Esophagus squamous epithelium (tissue), 5 donors: ENCODE measurements at places on chromosomes 2 and 18.

DNA sequence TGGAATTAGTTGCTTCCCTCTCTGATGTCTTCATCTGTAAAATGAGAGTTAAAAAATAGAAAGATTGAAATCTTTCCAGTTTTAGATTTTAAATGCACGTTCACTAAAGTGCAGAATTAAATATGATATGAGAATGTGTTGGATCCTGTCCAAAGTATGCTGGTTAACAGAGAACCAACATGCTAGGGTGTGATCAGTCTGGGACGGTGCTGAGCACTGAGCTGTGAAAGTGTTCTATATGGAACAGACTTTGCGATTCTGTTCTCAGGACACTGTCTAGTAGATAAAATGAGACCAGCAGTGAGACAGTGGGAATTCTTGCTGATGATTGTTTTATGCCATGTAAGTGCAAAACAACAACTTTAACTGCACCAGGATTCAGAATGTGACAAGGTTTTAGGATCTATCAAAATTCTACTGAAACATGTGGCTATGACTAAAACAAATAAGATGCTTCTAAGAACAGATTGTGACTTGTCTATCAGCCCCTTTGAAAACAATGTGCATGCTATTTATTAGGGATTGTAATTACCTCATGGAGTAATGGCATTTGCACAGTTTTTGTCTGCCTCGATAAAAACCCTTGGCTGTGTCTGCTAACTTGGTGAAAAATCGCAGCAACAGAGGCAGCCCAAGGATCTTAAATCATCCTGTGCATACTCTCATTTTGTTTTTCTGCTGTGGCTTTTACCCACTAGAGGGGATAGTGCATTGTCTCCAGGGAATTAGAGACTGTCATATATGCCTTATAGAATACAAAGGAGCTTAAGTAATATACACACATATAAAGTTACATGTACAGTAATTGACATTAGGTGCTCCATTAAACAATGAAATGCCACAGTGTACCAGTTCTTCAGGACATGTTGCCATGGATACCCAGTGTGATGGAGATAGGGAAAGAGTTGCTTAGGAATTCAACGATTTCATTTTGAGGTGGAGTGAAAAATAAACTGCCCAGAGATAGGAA lies 55.1 kb downstream of the MAP3K20 start:
- H3K27ac ChIP-seq: no peak overlapping the region
- H3K36me3 ChIP-seq: no peaks in the 10 kb centered on the region
- no peaks in the 10 kb centered on the region for H3K4me1 ChIP-seq
- H3K4me3 ChIP-seq: no peak overlapping the region
- no peak for DNase-seq
- H3K27me3 ChIP-seq: no peaks in the 10 kb centered on the region

DNA sequence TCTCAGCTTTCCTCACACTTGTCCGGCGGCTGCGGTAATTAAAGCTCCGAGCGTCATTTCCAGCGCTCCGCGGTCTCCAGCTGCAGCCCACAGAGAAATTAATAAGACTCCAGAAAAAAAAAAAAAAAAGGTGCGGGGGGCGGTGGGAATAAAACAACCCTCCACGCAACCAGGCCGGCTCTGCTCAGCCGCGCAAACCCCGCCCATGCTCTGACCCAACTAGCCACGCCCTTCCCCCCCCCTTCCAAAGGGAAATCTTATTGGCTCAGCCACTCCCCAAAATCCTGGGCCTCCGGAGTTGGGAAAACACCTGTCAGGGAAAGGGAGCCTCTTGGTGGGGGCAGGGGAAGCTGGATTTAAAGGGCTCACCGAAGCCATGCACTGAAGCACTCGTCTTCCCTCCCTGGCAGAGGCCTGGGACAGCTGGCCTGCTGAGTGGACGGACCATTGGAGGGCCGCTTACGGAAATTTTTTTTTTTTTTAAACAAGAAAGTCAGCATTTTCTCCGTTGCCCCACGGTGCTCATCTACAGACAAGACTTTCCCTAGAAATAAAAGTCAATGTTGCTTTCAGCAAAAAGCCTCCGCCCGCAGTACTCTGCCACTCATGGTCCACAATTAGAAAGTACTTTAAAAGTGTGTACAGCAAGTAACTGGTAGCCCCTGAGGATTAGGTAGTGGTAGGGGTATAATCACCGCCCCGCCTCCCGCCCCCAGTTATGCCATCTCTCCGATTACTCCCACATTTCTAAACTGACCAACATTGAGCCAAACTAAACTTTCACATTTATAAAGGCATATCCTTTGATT lies 674 bp upstream of the ERBB4 start:
- no peak for DNase-seq
- peaks cover 8% of the 10 kb centered on the region for H3K27me3 ChIP-seq
- H3K27ac ChIP-seq: no peak overlapping the region
- peak overlapping the region; percentile 61 for H3K4me3 ChIP-seq
- no peaks in the 10 kb centered on the region for H3K36me3 ChIP-seq

DNA sequence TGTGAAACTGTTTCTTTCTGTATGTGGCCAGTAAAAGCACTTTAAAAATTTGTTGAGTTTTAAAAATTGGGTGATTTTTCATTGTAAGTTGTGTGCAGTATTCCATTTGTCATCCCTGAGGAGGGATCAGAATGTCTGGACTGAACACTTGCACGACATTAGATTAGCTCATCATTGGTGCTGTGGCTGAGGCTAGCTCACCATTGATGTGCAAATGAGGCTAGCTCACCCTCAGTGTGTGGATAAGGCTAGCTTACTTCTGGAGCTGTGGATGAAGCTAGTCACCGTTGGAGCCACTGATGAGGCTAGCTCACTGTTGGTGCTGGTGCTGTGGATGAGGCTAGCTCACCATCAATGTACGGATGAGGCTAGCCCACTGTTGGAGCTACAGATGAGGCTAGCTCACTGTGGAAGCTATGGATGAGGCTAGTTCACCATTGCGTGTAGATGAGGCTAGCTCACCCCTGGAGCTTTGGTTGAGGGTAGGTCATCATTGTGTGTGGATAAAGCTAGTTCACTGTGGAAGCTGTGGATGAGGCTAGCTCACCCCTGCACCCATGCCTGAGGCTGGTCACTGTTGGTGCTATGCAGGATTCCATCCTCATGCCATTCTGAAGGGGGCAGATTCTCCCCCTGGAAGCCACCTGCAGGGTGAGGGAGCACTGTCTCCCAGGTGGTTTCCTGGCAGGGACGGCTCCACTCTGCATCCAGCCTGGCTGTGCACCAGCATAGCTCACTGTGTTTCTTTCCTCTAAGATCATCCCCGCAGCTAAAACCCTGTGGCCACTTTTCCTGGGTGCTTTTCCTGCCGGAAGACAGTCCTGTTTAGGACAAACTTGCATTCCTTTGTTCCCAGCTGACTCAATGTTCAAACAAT lies 101.1 kb downstream of the TWIST2 start:
- no peaks in the 10 kb centered on the region for H3K36me3 ChIP-seq
- no peaks in the 10 kb centered on the region for H3K27me3 ChIP-seq
- DNase-seq: no peak
- peaks cover 7% of the 10 kb centered on the region for H3K4me1 ChIP-seq
- no peak overlapping the region for H3K27ac ChIP-seq

- no peaks in the 10 kb centered on the region for H3K36me3 ChIP-seq
- H3K4me1 ChIP-seq: no peaks in the 10 kb centered on the region
- no peak overlapping the region for H3K27ac ChIP-seq
- H3K4me3 ChIP-seq: no peak overlapping the region
- no peaks in the 10 kb centered on the region for H3K27me3 ChIP-seq
- DNase-seq: no peak
Measured at GRCh38 chr2:122734766-122735424, 979.4 kb downstream of the TSN start.

- H3K4me3 ChIP-seq: no peak overlapping the region
- H3K4me1 ChIP-seq: no peaks in the 10 kb centered on the region
- no peak overlapping the region for H3K27ac ChIP-seq
- no peaks in the 10 kb centered on the region for H3K27me3 ChIP-seq
- DNase-seq: no peak
- H3K36me3 ChIP-seq: no peaks in the 10 kb centered on the region
Measured at GRCh38 chr2:181441670-181442069, 15.5 kb upstream of the ITGA4 start.

GRCh38 chr18:8643326-8643878 lies 34.2 kb downstream of the RAB12 start:
- no peaks in the 10 kb centered on the region for H3K4me1 ChIP-seq
- no peaks in the 10 kb centered on the region for H3K27me3 ChIP-seq
- H3K27ac ChIP-seq: no peak overlapping the region
- H3K4me3 ChIP-seq: no peak overlapping the region
- peaks cover 4% of the 10 kb centered on the region for H3K36me3 ChIP-seq

DNA sequence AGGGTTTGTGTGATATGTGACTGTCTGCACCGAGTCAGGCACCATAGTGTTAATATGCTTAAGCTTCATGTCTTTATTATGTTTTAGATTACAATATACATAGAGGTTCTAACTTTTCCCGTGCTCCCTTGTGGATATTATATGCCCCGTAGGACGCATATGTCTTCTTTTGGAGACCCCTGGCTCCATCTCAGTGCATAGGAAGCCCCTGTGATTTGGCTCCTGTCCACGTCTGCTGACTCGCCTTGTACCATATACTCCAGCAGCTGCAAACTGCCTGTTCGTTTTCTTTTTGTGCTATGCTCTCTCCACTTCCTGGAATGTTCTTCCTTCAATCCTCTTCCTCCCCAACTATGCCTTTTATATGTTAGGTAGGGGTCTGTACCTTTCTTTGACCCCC lies 110.9 kb downstream of the PTRHD1 start:
- H3K4me1 ChIP-seq: no peaks in the 10 kb centered on the region
- H3K27me3 ChIP-seq: no peaks in the 10 kb centered on the region
- H3K4me3 ChIP-seq: no peak overlapping the region
- H3K36me3 ChIP-seq: no peaks in the 10 kb centered on the region
- no peak overlapping the region for H3K27ac ChIP-seq
- no peak for DNase-seq

DNA sequence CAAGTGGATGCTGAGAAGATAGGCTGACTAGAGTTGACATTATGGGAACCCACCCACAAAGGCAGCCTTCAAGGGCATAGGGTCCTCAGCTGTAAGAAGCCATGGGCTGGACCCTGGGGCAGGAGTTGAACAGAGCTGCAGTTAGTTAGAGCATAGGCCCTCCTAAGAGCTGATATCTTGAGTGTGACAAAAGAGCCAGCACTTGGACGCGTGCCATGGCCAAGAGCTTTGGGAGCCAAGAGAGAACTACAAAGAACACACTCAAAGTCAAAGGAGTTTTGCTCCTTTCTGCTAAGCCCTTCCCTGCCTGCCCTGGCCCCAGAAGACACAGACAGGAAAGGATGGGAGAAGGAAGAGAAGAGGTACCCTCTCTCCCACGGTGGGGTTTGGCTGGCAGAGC lies 29.9 kb upstream of the AGAP1 start:
- no peak for DNase-seq
- H3K27ac ChIP-seq: no peak overlapping the region
- H3K4me1 ChIP-seq: peaks cover 5% of the 10 kb centered on the region
- no peaks in the 10 kb centered on the region for H3K36me3 ChIP-seq
- no peaks in the 10 kb centered on the region for H3K27me3 ChIP-seq

DNA sequence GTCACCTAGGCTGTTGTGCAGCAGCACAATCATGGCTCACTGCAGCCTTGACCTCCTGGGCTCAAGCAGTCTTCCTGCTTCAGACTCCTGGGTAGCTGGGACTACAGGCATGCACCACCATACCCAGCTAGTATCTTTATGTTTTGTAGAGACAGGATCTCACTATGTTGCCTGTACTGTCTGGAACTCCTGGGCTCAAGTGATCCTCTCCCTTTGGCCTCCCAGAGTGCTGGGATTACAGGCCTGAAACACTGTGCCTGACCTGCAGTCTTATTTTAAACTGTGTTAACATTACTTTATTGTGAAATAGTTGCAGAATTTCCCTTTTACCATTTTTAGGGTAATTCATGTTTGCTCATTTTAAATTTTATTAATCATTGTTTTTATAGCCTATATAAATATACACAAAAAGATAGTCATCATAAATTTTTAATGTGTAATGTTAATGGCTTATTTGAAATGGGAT lies 24.6 kb downstream of the EML4 start:
- no peaks in the 10 kb centered on the region for H3K36me3 ChIP-seq
- no peak overlapping the region for H3K4me3 ChIP-seq
- DNase-seq: no peak
- H3K27me3 ChIP-seq: no peaks in the 10 kb centered on the region
- no peak overlapping the region for H3K27ac ChIP-seq

DNA sequence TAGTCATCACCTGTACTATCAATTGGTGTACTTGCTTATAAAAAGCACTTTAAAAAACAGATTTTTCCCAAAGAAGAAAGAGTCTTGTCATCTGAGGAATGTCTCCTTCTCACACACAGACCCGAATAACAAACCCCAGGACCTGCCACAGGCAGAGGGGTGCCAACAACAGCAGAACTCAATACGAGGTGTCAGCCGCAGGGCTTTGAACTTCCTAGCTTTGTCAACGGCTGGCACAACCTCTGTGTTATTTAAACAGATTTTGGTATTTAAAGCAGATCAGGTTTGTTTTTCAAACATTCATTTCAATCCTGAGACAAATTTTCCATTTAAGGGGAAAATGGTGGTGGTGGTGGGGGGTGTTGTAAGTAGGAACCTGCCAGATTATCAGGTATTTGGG lies 138.4 kb upstream of the RIOK3 start:
- no peak for DNase-seq
- H3K4me3 ChIP-seq: no peak overlapping the region
- H3K36me3 ChIP-seq: no peaks in the 10 kb centered on the region
- no peaks in the 10 kb centered on the region for H3K27me3 ChIP-seq
- no peak overlapping the region for H3K27ac ChIP-seq

DNA sequence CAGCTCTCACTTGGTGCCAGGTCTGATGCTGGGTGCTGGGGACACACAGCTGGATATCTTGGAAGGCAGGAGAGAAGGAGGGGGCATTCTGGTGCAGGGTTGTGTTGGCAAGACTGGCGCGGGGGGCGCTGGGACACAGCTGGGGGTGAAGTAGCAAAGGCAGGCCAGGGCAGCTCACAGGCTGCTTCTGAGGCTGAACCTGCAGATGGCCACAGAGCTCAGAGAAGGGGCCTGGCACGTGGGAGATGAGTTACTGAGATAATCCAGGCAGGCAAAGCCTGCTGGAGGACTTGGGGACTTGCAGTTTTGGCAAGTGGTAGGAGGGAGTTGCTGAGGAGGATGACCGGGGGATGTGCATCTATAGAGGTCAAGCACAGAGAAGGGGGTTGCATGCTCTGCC lies 16.2 kb upstream of the DGKD start:
- H3K27ac ChIP-seq: no peak overlapping the region
- no peaks in the 10 kb centered on the region for H3K36me3 ChIP-seq
- H3K27me3 ChIP-seq: no peaks in the 10 kb centered on the region
- H3K4me1 ChIP-seq: no peaks in the 10 kb centered on the region
- DNase-seq: no peak
- H3K4me3 ChIP-seq: no peak overlapping the region

GRCh38 chr2:60641811-60642788 lies 88.6 kb upstream of the BCL11A start:
- no peaks in the 10 kb centered on the region for H3K27me3 ChIP-seq
- no peaks in the 10 kb centered on the region for H3K36me3 ChIP-seq
- H3K27ac ChIP-seq: no peak overlapping the region
